Astrocyte (in vitro differentiated cells and primary cell): ENCODE measurements at places on chromosomes 5 and 9.

DNA sequence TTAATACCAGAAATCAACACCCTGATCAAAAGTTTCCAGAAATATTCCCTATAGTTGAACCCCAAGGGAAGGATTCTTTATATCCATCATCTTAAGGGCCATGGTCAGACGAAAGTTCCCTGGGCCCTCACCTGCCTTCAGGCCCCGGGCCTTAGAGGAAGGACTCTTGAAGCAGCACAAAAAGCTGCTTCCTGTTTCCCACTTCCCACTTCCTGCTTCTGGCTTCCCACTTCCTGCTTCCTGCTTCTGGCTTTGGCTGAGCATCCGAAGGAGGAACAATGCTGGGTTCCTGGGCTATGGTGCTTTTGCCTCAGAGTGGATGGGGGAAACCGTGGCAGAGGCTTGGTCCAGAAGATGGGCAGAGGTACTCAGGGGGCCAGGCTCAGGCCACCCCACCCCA, 25.8 kb upstream of the DAP start:
- no peaks in the 10 kb centered on the region for H3K36me3 ChIP-seq
- no peaks in the 10 kb centered on the region for H3K27me3 ChIP-seq
- peaks cover 17% of the 10 kb centered on the region for H3K4me1 ChIP-seq
- DNase-seq: no peak
- H3K4me3 ChIP-seq: no peak overlapping the region

GRCh38 chr5:143056792-143057579, 286.8 kb downstream of the ARHGAP26 start:
- peaks cover 33% of the 10 kb centered on the region for H3K4me1 ChIP-seq
- no peak overlapping the region for H3K4me3 ChIP-seq
- DNase-seq: no peak

GRCh38 chr9:124444166-124444565, 6.1 kb upstream of the ADGRD2 start:
- no peak overlapping the region for H3K4me3 ChIP-seq
- no peak overlapping the region for H3K27ac ChIP-seq
- peaks cover 3% of the 10 kb centered on the region for H3K27me3 ChIP-seq
- no peaks in the 10 kb centered on the region for H3K4me1 ChIP-seq
- H3K36me3 ChIP-seq: no peaks in the 10 kb centered on the region

GRCh38 chr5:172356047-172356446, 72.5 kb upstream of the UBTD2 start:
- peaks cover 16% of the 10 kb centered on the region for H3K4me1 ChIP-seq
- no peak overlapping the region for H3K4me3 ChIP-seq
- DNase-seq: no peak
- no peak overlapping the region for H3K27ac ChIP-seq
- H3K36me3 ChIP-seq: peaks cover 39% of the 10 kb centered on the region

DNA sequence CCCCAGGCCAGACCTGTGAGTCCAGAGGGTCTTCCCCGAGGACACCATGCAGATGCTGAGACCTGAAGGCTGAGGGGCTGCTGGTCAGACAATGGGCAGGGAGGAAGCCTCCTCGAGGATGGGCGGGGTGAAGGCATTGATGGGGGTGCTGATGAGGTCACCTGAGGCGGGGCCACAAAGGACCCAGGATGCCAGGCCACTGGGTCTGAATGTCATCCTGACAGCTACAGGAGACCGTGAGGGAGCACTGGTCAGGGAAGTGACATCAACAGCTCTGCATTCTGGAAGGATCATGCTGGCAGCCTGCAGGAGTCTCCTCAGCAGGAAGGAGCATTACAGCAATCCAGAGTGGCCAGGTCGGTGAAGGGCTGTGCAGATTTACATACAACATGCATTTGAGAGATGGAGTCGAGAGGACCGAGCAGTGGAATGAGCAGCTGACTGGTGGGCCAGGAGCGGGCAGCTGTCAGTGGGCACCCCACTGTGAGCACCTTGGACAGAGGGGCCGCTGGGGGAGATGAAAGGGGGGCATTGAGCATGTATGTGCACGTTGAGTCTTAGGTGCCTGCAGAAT, 77.7 kb upstream of the ADAMTS2 start:
- no peaks in the 10 kb centered on the region for H3K36me3 ChIP-seq
- H3K4me3 ChIP-seq: no peak overlapping the region
- H3K27ac ChIP-seq: no peak overlapping the region
- no peaks in the 10 kb centered on the region for H3K27me3 ChIP-seq
